Activated effector memory CD4-positive, alpha-beta T cell treated with Interleukin-2 at 50 U/mL for 16 hours (primary cell): ENCODE measurements at places on chromosomes 1 and 21.
A peak's percentile ranks its signal among the peaks of the same experiment; 100 is the strongest.

DNA sequence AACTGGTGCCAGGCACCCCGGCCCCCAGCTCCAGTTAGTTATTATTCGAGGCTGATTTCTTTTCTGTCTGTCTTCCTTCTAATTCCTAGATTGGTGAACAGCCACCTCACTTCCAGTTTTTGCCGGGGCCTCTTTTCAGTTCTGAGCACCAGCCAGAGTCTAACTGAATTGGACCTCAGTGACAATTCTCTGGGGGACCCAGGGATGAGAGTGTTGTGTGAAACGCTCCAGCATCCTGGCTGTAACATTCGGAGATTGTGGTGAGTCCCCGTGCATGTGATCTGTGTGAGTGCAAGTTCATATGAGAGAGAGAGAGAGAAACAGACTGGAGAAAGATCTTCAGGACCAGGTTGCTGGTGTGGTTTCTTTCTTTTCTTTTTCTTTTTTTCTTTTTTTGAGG lies 13.5 kb downstream of the NLRP3 start:
- DNase-seq = no peak

DNA sequence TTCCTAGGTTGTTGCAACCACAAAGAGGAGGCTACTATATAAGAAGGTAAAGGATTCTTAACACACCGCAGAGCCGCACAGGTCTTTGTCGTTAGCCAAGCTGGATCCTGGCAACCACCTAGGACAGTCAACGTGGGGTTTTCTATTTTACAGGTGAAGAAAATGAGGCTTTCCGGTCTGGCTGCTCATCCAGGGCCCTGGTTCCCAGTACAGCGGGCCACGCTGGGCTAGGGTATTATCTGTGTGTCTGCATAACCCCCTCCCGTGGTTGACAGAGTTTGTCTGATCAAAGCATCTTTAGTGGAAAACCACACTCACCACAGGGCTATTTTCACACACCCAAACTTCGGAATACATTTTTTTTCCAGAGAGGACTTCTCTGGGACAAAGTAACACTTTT lies 39.0 kb upstream of the PDE9A start:
- peak; percentile 18 for DNase-seq

- no peak for DNase-seq
These were observed 257.2 kb downstream of the FGGY start for GRCh38 chr1:59554011-59554663.

- no peak for DNase-seq
These were observed 929 bp downstream of the SUMO3 start for GRCh38 chr21:44816761-44817505.

GRCh38 chr1:66401244-66401643 lies 132.7 kb upstream of the SGIP1 start:
- no peak for DNase-seq

- DNase-seq = no peak
These were observed 19.9 kb downstream of the CLDN17 start for GRCh38 chr21:30146558-30147282.

DNA sequence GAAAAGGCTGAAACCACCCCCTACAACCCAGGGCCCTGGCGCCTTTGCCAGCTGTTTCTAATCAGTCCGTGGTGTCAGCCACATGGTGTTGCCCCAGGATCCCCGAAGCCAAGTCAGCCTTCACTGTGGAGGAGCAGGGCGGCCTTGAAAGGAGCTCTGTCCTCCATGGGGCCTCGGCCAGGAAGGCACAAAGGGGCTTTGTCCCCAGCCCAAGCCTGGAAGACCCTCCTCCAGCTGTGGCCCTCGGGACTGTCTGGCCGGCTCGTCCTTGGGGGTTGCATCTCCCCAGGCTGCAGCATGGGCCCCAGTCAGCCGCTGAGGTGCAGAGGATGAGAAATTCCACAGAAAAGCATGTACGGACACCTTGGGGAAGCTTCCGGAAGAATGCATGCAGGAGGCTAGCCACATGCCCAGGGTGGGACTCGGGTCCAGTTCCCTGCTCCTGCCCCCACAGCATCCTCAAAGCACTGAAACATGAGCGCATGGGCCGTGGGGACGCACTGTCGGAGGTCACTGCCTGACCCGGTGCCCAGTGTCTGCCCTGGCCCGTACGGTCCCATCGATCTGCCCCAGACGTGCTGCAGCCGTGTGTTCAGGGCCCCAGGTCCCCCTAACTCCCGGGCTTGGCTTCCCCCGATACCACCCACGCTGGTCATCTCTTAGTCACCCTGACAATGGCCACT lies 38.6 kb upstream of the POFUT2 start:
- DNase-seq = no peak

DNA sequence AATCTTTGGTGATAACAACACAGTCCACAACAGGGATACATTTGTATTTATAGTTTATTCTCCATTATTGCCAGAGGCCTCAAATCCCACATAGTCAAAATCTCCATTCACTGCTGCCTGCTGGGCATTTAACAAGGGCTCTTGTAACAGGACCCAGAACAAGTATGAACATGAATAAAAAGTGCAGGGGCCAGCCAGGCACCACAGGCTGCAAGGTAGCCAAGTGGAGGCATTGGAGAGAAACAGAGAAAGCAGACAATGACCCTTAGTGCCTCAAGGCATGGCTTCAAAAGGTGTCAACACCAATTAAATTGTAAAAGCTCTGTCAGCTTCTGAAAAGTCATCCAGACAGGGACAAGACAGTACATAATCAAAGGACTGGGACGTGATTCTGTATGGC lies 116.8 kb downstream of the ATP6V1G3 start:
- DNase-seq = no peak

DNA sequence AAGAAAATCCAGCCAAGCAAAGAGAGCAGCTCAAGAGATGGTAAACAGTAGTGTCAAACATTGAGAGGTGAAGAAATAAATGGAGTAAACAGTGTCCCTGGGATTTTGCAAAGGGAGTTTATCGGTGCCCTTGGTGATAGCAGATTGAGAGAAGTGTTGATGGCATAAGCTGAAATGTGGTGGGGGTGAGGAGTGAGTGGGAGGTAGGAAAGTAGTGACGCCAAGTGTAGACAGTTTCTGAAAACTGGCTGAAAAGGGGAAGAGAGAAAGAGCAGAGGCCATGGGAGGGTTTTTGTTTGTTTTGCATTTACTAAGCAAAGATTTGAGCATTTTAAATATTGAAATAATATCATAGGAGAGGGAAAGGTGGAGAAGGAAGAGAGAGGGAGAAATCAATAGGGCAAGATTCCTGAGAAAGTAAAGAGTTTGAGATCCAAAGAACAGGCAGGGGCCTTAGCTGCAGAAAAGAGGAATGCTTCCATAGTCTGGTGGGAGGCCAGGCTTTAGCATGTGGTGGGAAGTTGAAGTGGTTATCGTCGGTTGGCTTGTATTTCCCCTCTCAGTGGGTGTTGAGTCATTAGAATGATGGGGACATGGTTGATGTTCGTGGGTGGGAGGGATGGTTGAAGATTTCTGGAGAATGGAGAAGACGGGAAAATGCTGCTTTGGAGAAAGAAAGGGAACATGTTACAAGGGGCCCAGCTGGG lies 26.8 kb upstream of the RASAL2 start:
- no peak for DNase-seq

DNA sequence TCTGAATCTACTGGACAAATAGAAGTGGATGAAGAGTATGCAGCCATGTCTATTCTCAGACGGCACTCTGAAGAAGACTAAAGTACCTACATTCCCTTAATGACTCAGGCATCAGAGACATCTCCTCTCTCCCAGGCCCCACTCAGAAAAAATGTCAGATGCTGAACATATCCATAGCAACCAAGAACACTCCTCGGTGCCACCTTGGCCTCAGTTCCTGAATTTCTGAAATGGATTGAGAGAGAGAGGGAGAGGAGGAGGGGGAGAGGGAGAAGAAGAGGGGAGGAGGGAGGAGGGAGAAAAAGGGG lies 16.0 kb upstream of the OVAAL start:
- DNase-seq = no peak

DNA sequence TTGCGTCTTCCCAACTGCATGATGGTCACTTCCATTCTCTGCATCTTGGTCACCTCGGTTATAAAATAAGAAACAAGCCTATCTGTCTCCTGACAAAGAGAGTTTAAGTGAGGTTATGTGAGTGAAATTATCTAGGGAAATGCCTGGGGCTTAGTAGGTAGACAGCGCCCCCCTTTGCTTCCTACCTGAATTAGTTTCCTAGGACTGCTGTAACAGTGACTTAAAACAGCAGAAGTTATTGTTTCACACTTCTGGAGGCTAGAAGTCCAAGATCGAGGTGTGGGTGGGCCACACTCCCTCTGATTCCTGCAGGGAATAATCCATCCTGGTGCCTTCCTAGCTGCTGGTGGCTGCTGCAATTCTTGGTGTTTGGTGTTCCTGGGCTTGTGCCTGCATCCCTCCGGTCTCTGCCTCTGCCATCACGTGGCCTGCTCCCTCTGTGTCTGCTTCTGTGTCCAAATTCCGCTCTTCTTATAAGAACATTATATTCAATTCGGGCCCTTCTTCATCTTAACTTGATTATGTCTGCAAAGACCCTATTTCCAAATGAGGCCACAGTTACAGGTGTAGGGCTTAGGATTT lies 92.6 kb downstream of the IGSF21 start:
- DNase-seq = no peak

DNA sequence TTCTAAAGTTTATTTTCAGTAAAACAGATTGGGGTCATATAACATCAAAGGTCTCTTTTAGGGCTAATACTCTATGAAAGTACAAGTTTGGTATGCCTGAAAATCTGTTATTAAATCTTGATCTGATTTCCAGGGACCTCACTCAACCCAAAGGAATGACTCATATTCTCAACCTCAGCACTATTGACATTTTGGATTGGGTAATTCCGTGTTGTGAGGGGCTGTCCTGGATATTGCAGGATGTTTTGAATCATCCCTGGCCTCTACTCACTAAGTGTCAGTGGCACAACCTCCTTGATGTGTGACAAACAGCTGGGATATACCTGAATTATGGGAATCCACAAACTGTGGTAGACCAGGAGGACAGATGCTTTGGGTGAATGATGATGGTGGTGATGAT lies 51.5 kb upstream of the CYP2J2 start:
- no peak for DNase-seq

DNA sequence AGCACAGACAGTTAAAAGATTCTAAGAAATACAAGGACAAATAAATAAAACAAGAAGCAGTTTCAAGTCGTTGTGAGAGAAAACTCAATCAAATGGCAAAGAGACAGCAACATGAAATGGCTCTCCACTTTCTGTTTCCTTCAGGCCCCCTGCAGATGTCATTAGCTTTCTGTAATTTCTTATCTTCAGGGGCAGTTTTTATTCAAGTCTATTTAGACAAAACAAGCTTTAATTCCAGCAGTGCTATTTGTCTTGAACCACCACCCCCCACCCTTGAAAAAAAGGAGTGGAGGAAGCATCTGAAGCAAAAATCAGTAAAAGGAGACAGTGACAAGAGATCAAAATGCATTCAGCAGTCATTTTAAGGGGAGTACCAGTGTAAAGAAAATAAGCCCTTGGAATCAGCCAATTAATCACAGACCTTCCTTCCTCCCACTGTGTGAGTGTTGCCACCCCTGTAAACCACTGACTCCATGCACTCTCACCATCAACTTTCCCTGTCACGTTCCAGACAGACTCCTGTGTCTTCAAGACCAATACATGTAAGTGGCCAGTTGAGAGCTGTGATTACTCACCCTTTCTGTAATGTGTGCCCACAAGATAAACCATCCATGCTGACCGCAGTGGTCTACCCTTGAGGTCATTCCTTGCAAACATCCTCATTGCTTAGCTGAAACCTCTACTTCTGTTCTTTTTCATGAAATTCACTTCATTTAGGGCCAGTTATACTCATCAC lies 136.1 kb upstream of the HOOK1 start:
- DNase-seq = no peak

- DNase-seq = no peak
These were observed 76.5 kb upstream of the NFIA start for GRCh38 chr1:61005614-61006580.

- no peak for DNase-seq
These were observed 25.8 kb upstream of the GBP5 start for GRCh38 chr1:89298461-89298860.

DNA sequence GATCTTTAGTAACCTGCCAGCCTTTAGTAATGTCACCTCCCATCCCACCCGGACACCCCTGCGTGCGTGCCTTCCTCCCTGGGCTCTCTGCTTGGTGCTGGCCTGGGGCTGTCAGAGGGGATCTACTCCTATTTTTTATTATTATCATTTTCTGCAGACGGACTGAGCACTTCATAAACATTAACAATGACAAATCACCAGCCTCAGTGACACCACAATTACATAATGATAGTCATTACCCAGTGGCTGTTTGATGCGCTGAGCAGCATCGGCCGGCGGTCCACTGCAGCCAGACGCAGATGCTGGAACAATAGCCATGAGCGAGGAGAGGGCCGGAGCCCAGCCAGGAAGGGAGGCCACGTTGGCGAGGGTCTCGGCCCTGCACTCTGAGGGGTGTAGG lies 309.3 kb upstream of the AJAP1 start:
- no peak for DNase-seq

DNA sequence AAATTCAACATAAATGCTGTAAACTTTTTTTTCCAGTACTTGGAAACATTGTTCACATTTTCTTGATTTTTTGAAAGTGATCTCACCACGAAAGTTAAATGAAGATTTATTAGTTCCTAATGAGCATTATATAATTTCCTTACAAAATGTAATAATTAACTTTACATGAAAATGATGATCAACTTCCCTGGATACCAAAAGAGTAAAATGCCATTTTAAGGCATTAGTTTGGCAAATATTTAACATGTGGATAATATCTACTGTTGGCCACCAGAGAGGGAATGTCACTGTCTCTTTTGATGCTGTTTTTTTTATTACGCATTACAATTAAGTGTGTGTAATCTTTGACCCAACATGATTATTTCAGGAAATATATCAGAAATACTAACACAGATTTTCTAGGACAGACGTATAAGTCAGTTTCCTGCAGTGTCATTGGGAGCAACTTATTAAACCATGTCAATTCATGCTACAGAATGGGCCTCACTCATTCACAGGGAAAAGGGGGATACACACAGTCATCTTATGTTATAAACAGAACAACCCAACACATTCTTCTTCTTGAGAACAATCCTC lies 903.9 kb upstream of the ADGRL2 start:
- no peak for DNase-seq

GRCh38 chr1:201636510-201636971 lies 97.6 kb downstream of the NAV1 start:
- DNase-seq = no peak

DNA sequence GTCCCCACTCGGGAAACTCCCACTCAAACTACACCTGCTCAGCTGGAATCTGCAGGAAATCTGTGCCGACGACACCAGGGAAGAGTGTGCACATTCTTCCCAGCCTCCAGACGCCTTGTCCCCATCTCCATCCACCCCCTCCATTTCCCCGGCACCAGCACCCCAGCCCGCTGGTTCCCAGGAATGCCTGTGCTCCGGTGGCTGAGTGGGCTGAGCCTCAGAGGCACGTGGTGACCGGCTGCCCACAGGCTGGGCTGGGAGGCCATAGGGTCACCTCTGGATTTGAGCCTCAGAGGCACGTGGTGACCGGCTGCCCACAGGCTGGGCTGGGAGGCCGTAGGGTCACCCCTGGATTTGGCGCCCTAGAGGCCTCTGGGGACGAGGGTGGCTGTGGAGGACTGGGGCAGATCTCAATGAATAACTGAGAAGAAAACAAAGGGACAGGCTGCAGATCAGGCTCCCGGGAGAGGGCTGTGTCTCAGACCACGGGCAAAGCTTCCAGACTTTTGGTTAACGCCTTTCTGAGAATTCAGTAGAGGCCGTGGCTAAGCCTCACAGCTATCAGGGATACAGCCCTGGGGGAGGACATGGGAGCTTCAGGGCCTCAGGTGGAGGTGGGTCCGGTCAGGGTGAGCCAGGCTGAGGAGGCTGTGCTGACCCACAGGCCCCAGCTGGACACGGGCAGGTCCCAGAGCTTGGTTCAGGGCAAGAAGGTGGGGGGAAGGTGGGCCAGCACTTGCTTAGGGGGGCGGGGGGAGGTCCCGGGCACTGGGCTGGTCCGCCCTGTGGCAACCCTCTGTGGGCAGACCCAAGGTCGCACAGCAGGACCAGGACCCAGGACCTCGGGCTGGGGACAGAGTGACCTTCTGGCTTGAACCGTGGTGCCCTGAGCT lies 17.3 kb upstream of the TTLL10 start:
- no peak for DNase-seq
